ENCODE measurements at places on chromosomes 2 and 18.

- no peak for DNase-seq
Observed at GRCh38 chr2:156396126-156396525, 40.1 kb upstream of the GPD2 start.

GRCh38 chr18:39134255-39134654 lies 1568.7 kb upstream of the CELF4 start:
- no peak for DNase-seq

GRCh38 chr2:68974946-68975665 lies 670 bp downstream of the GKN1 start:
- no peak for DNase-seq

DNA sequence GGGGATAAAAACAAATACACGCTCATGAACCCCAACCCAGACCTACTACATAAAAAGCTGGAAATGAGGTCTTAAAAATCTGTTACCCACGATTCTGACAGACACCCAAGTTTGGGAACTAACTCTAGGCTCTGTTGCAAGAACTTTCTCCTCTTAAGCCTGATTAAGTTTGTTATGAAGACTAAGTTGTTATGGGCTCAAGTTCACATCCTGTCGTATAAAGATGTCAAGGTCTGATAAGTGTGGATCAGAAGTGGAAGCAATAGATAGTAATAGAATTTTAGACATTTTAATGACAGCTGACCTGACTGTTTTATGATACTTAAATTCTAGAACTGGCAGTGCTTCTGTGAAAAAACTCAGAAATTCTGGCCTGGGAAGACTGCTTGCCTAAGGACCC lies 43.2 kb downstream of the LPIN2 start:
- peak; percentile 51 for DNase-seq

GRCh38 chr2:201500534-201500933 lies 49.0 kb downstream of the STRADB start:
- no peak for DNase-seq

GRCh38 chr2:9644603-9645002 lies 13.8 kb upstream of the YWHAQ start:
- no peak for DNase-seq

All from CD4-positive, alpha-beta T cell treated with Interferon alpha-2 for 1 hour (primary cell).